CD14-positive monocyte (primary cell): ENCODE measurements at places on chromosomes 12 and 14. TPM values are rescaled to one million over a fixed set of nuclear protein-coding genes. Genes with fewer than 3 reads are reported as not detected.

GRCh38 chr12:42582050-42582449 is 7.5 kb downstream of the PRICKLE1 start:
- DNase-seq, result no peak

Gene TAS2R13
- not detected for polyA plus RNA-seq

Gene LRTM2
- not detected in 2 replicates for polyA plus RNA-seq

Gene TPPP2
- polyA plus RNA-seq, result not detected

GRCh38 chr14:46399049-46399448 is 252.5 kb downstream of the RPL10L start:
- DNase-seq, result no peak

DNA sequence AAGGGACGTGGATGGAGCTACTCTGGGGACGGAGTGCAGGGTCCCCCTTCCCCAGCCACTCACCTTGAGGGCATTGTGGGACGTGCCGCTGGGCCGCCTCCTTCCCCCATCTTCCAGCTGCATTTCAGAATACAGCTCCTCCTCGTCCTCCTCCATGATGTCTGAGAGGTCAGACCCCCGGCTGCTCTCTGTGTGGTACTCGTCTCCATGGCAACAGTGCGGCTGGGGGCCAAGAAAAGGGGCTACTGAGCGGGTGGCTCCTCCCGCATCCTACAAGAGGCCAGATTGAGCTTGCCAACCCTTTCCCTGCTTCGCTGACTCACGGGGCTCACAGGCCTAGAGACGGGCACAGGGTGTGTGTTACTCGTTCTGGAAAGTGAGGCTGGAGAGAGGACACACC is 90.4 kb downstream of the PIWIL1 start:
- DNase-seq, result no peak

- DNase-seq, result no peak
Measured at GRCh38 chr12:40668099-40668529, 24.1 kb upstream of the CNTN1 start.

DNA sequence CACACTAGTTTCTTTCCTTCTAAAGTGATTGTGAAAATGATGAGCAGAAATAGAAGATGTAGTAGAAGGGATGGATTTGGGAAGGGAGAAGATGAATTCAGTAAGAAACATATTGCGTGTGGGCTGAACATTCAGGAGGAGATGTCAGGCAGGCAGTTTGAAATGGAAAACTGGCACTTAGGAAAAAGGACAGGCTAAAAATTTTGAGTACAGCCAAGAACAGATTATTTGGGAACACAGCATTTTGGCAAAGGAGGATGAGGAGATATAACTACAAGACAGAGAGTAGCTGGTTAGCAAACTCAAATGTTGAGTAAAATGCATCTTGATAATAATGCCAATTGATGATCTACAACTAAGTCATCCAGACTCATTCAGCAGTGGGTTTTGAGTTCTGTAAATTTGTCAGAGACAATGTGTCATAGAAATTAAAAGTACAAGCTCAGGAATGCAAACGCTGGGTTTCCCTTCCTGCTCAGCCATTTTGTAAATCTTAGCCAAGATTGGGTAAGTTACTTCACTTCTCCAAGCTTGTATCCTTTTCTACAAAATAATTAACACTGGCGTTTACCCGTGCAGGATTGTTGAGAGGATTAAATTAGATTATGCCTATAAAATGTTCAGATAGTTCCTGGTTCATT is 255.0 kb downstream of the NAV3 start:
- DNase-seq, result no peak

- DNase-seq, result peak; percentile 83
Measured at GRCh38 chr12:111181143-111181726, 187.7 kb downstream of the PHETA1 start.

DNA sequence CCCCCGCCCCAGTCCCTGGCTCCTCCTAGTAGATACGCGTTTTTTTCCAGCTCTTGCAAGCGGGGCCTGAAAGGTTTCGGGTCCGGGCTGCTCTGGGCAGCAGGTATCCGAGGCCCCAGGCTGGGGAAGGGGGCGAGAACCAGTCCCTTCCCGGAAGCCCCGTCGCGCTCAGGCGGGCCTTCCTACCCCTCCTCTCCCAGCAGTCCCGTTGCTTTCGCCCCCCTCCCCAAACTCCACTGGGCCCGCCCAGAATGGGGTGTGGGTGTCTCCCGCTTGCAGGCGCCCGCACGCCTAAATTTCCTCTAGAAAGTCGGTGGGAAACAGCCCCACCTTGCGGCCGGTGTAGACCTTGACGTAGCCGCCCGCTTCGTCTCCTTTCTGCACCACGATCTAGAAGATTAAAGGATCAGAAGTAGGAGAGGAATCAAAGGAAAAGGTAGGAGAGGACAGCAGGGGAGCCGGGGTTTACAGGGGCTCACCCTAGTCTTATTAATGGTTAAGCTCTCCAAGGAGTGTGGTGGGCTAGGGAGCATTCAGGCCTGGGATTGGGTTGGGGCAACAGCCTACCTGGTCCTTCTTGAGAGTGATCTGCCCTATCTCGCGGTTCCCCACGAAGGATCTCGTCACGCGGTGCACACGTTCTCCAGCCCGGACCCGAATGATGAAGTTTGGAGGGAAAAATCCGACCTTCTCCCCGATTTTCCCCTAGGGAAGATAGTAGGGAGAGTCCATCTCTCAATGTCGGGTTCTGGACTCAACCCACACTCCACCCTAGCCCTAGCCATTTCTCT is 7.3 kb downstream of the STAC3 start:
- DNase-seq, result peak; percentile 69

GRCh38 chr14:74846968-74847665 is 28.8 kb downstream of the PROX2 start:
- DNase-seq, result no peak

Gene ARHGEF25
- polyA plus RNA-seq, result not detected

- DNase-seq, result no peak
Measured at GRCh38 chr12:817941-818600, 65.7 kb downstream of the WNK1 start.

- DNase-seq, result no peak
Measured at GRCh38 chr14:77416836-77417235, 6.5 kb downstream of the NOXRED1 start.

GRCh38 chr12:26691234-26691970 is 141.6 kb downstream of the ITPR2 start:
- DNase-seq, result no peak

GRCh38 chr12:93297536-93297935 is 80.2 kb upstream of the NUDT4 start:
- no peak for DNase-seq

Gene NPFF
- not detected for polyA plus RNA-seq

DNA sequence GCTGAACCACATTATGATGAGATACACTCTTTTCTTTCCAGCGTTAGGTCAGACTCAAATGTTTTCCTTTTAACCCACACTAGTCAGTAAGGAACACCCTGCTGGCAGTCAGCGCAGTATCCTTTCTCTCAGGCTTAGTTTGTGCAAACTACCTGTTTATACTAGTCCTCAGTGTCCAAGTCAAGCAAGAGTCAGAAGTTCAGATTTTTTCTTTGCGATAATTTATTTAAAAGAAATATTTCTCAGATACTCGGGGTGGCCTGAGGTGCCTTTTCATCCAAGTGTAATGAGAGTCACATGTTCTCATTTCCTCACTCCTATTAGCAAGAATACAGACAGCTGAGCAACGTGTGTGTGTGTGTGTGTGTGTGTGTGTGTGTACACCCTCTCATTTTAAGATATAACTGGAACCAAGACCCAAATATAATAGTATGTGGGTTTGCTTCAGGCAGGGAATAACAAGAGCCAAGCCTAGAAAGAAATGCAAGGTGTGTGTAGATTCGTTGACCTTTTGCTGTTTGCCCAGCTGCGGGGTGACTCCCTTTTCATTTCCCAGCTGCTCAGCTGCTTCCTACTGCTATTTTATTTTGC is 182.7 kb downstream of the KICS2 start:
- DNase-seq, result no peak

DNA sequence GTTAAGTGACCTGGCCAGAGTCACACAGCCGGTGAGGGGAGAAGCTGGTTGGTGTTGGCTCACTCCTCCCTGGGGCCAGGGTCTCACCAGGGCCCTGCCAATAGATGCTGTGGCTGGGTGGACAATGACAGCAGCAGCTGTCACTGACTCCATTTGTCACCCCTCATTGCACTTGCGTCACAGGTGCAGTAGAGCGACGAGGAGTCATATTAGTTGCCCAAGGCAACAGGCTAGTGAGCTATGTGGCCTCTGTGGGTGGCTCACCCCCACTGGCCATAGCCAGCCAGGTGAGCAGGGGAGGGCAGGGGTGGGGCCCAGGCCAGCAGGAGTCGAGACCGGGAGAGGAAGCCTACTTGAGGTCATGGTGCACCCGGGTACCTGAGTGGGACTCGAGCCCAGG is 9.7 kb downstream of the SLC25A47 start:
- DNase-seq, result no peak

Gene KCNC2
- not detected for polyA plus RNA-seq

DNA sequence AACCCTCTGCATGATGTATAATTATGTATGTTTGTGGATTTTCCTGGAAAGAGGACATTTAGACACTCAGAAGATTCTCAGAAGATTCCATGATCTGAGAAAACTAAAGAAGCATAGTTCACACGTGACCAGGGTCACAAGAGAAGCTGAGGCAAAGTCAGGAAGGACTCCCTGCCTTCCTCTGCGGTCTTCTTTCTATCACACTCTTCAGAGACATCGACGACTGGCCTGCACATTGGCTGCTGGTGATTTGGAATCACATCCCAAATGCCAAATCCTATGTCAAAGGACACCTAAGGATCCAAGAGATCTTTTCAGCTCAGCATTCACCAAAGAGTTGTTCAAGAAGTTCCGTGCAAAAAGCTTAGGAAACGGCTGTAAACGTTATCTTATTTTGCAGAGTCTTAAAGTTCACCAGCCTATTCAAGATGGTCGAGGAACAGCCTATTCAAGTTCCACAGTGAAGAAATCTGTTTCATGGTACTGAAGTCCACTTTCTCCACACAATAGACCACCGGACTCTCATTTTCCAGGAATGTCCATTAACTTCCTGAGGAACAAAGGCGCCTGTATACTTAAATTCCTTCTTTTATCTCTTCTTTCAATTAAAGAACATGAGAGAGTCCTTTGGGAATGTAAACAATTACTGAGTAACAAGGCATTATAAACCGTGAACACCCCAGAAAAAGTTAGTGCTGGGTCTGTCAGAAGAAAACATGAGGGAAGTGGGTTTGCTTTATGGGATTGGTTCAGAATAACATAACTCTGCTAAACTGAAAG is 42.1 kb downstream of the IGF1 start:
- no peak for DNase-seq

Gene KCNH3
- 3.3 TPM for polyA plus RNA-seq

Gene CLEC14A
- not detected in 2 replicates for polyA plus RNA-seq

DNA sequence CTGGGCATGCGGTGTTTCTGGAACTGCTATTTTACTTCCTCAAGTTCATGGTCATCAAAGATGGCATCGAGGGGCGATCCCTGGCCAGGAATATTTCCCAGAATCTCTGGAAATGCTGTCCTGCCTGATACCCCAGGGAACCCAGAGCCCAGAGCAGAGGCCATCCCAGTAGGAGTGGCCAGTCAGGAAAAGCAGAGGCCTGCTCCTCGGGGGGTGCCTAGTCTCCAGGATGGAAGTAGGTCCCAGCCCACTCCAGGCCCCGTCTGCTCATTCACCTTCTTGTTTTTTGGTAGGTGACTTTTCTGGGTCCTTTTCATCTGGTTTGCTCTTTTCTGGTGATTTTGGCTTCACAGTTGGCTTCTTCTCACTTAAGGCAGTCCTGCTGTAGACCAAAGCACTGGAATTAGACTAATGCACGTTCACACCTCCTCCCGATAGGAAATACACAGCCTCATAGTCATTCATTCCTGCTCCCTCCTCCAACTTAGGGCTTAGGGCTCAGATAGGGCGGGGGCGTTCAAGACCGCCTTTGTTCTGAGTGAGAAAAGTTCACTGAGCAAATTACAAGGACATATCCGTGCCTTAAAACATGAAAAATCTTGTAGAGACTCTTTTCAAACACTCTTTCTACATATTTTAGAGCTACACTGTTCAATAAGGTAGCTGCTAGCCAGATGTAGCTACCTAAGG is 51.1 kb downstream of the TRAFD1 start:
- DNase-seq, result no peak

- no peak for DNase-seq
Measured at GRCh38 chr12:131250028-131250950, 296.6 kb downstream of the ADGRD1 start.

DNA sequence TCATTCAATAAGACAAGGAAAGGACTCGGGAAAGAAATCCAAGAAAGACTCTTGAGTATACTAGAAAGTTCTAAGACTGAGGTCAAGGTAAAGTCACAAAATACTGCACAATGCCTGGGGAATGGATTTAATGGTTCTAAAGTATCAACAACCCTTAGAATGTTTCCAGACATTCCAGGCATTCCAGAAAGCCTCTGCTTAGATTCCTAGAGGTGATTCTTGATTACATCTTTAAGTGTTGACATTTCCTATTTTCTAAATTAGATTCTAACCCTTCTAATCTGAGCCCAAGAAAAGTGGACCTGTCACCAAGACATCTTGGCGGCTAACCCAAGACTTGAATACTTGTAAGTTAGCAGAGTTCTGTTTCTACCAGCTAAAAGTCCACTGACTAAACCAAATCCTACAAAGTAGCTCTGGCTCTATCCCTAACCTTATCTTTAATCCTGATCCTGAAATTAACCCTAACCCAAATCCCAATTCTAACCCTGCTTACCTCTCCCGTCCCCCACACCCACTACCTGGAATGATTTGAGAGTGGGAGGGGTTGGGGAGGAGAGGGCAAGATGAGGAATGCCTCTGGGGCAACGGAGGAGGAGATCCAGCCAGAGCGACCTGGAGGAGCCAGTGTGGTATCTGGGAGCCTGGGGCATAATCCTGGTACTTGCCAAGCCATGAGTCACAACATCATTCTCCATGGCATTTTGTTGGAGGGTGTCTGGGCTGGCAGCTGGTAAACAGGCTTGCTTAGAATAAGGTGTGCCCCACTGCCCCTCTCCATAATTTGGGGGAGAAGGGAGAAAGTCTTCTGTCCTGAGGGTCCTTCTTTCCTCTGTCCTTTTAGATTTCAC is 93.4 kb upstream of the HOXC13 start:
- DNase-seq, result no peak

DNA sequence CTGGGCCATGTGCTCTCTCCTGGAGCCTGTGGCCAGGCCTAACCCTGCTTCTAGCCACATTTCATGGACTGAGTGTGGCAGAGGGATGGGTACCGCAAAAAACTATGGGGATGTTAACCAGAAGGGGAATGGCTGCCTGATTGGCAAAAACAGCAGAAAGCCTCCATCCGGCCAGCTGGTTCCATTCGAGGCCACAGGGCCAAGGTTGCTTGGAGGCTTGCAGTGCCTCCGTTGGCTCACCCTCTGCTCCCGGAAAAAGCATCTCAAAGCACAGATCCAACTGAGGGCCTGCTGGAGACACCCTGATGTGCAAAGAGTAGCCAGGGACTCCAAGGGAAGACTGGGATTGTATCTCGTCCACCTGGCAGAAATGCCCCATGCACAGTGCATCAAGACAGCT is 16.5 kb downstream of the TMEM120B start:
- DNase-seq, result no peak

- no peak for DNase-seq
Measured at GRCh38 chr14:63276016-63276415, 42.7 kb downstream of the GPHB5 start.

Gene PIWIL1
- not detected for polyA plus RNA-seq

Gene TM9SF1
- 14.0 and 14.6 TPM in 2 replicates for polyA plus RNA-seq
